ENCODE measurements at places on chromosomes 16 and 17.

- no peak for DNase-seq
Observed at GRCh38 chr17:68497885-68498319, 14.3 kb upstream of the PRKAR1A start.

- DNase-seq: no peak
Observed at GRCh38 chr16:76035689-76036088, 241.5 kb upstream of the CNTNAP4 start.

- no peak for DNase-seq
Observed at GRCh38 chr16:66135838-66136237, 230.7 kb upstream of the CDH5 start.

DNA sequence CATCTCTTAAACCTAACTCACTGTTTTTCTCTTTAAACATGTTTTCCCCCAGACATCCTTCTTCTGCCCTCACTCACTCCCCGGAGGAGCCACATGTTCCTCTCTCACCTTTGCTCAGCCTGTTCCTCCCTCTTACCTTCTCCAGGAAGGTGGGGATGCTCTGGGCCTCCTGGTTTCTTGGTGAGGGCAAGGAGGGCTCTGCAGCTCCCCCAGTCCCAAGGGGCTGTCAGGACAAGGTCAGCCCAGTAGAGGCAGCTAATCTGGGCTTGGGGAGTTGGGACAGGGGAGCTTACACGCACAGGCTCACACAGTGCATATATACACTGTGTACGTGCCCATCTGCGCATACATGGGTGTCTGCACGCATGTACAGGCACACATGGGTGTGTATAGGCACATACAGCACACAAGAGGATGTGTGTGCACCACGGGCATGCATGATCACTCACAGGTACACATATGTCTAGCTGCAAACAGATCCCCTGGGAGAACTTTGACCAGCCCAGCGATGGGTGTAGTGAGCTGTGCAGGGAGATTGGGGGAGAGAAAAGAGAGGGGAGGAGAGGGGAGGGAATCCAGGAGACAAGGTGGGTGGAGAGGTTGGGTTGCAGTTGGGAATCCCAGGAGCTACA is 28.6 kb upstream of the SPNS3 start:
- DNase-seq: no peak

- no peak for DNase-seq
Observed at GRCh38 chr16:52437277-52437670, 109.7 kb downstream of the TOX3 start.

All from CD4-positive, alpha-beta T cell treated with Interleukin-1 beta for 1 hour (primary cell).